Natural killer cell (primary cell): ENCODE measurements at places on chromosomes 11 and 22. TPM values are rescaled to one million over a fixed set of nuclear protein-coding genes. Genes with fewer than 3 reads are reported as not detected.
A peak's percentile ranks its signal among the peaks of the same experiment; 100 is the strongest.

DNA sequence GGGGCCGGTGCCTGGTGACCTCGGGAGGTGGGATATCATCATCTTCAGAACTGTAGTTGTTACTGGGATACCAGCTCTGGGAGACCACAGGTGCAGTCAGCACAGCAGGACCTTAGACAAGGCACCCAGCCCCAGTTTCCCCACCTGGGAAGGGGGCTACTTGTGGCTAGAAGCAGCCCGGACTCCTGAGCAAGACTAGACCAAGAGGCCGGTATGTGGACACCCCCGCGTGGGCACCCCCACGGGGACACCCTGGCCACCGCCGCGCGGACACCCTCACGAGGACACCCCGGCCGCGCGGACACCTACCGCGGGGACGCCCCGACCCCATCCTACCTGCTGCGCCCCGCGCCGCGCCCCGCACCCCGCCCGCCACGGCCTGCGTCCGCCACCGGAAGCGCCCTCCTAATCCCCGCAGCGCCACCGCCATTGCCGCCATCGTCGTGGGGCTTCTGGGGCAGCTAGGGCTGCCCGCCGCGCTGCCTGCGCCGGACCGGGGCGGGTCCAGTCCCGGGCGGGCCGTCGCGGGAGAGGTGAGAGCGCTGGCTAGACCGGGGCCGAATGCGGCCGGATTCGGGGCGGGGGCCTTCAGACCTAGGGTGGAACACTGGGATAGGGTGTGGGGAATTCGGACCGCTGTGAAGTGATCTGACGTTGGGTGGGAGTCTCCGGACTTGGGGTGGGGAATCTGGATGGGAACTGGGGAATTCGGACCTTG lies at the start of the genes COMT and TXNRD2:
TSS of gene COMT (plus strand) at position 408 of the 718 bp plus-strand sequence. CDS start 20,755 bp downstream, outside the sequence.
TSS of gene TXNRD2 (minus strand) at position 454 of the 718 bp plus-strand sequence. CDS start at position 439, 15 bp downstream.
- DNase-seq, result peak; percentile 68
- H3K27ac ChIP-seq, result peak within 1 kb of the TSS; percentile 86
- H3K4me3 ChIP-seq, result peak within 1 kb of the TSS; percentile 94
- H3K27me3 ChIP-seq, result no peaks in the 10 kb centered on the region
- H3K4me1 ChIP-seq, result peaks cover 34% of the 10 kb centered on the region

GRCh38 chr22:50269573-50269969 lies 609 bp downstream of the MAPK11 start:
- no peaks in the 10 kb centered on the region for H3K36me3 ChIP-seq
- peaks cover 33% of the 10 kb centered on the region for H3K4me1 ChIP-seq
- DNase-seq, result no peak
- H3K4me3 ChIP-seq, result peak overlapping the region; percentile 20
- H3K27me3 ChIP-seq, result peaks cover 6% of the 10 kb centered on the region
- no peak overlapping the region for H3K27ac ChIP-seq

- H3K27me3 ChIP-seq, result no peaks in the 10 kb centered on the region
- no peak overlapping the region for H3K4me3 ChIP-seq
- no peak overlapping the region for H3K27ac ChIP-seq
- peaks cover 24% of the 10 kb centered on the region for H3K36me3 ChIP-seq
- no peak for DNase-seq
Measured at GRCh38 chr11:290621-291231, 1.8 kb downstream of the PGGHG start.

- no peak for DNase-seq
- H3K4me3 ChIP-seq, result no peak overlapping the region
- H3K27ac ChIP-seq, result no peak overlapping the region
- no peaks in the 10 kb centered on the region for H3K36me3 ChIP-seq
- no peaks in the 10 kb centered on the region for H3K27me3 ChIP-seq
Measured at GRCh38 chr11:95711945-95712221, 77.7 kb downstream of the FAM76B start.

GRCh38 chr11:81339521-81339920 lies 1394.1 kb downstream of the FAM181B start:
- H3K36me3 ChIP-seq, result no peaks in the 10 kb centered on the region
- no peak for DNase-seq
- H3K4me3 ChIP-seq, result no peak overlapping the region
- H3K27ac ChIP-seq, result no peak overlapping the region
- no peaks in the 10 kb centered on the region for H3K4me1 ChIP-seq
- no peaks in the 10 kb centered on the region for H3K27me3 ChIP-seq

Gene ANGPTL5
- total RNA-seq, result not detected

Gene ADM2
- total RNA-seq, result 2.5 TPM

Gene B3GAT1
- 65.1 TPM for total RNA-seq
